ENCODE measurements at places on chromosomes 1 and 21. TPM values are rescaled to one million over a fixed set of nuclear protein-coding genes. Genes with fewer than 3 reads are reported as not detected.
A peak's percentile ranks its signal among the peaks of the same experiment; 100 is the strongest.

PTGER3 gene
- total RNA-seq, result 0.52 TPM

AGBL4 gene
- total RNA-seq, result 1.7 TPM

PLEKHA6 gene
- 18.1 TPM for total RNA-seq

TMEM125 gene
- 2.1 TPM for total RNA-seq

SLC26A9 gene
- total RNA-seq, result 35.4 TPM

SRRM1 gene
- total RNA-seq, result 50.5 TPM

GRCh38 chr1:107122225-107122624 lies 18.6 kb upstream of the NTNG1 start:
- DNase-seq, result no peak

- DNase-seq, result peak; percentile 58
These were observed 95.4 kb upstream of the KLHDC7A start for GRCh38 chr1:18385239-18385790.

GRCh38 chr1:1541956-1542765 lies 1.7 kb upstream of the TMEM240 start:
- DNase-seq, result no peak

- DNase-seq, result no peak
These were observed 1.2 kb downstream of the ATP2B4 start for GRCh38 chr1:203627851-203628200.

DNA sequence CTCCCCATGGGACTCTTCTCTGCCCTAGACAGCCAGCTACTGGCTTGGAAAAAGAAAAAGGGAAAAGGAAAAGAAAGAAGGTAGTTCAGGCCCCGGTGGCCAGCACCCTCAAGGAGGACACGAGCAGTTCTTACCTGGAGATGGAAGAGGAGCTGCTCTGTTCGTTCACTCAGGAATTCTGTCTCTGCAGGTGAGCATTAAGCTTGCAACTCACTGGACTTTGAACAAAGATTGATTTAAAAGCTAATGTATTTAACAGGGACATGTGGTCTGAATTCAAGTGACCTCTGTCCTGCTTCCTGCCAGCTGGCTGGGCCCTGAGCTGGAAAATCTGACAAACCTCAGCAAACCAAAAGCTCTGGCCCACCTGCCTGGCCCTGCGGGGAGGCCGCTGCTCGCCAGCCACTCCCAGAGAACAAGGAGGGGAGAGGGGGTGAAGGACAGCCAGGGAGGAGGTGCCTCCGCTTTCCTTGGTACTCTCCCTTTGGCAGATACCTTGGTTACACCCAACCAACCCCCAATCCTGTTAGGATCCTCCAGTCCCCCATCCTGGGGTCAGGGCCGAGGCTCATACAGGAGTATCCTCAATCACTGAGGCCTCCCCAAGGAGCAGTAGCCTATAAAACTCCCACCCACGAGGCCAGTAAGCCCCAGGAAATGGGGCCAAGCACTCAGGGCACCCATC lies at the start of gene PDZK1:
PDZK1 (minus strand) TSS at position 186 of the 685 bp plus-strand sequence. CDS start 19,347 bp downstream, outside the sequence.
- no peak for DNase-seq

- peak; percentile 56 for DNase-seq
These were observed 3.0 kb downstream of the MORC3 start for GRCh38 chr21:36323032-36323431.

DNA sequence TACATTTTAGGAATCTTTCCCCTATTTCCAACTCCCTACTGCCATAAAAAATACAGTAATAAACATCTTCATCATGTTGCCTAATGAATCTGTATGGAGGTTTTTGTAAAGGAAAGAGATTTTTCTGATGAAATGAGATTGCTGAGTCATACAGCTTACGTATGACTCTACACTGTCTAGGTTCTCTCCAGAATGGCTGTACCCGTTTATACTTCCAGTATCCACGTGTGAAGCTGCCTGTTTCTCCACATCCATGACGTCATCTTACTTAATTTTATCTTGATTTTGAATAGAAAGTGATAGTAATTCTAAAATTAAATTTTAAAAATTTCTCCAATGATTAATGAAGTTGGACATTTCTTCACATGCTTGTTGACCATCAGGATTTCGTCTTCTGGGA lies 103.7 kb downstream of the COQ8A start:
- DNase-seq, result no peak

- no peak for DNase-seq
These were observed 5.4 kb downstream of the VPS45 start for GRCh38 chr1:150072959-150073358.

DNA sequence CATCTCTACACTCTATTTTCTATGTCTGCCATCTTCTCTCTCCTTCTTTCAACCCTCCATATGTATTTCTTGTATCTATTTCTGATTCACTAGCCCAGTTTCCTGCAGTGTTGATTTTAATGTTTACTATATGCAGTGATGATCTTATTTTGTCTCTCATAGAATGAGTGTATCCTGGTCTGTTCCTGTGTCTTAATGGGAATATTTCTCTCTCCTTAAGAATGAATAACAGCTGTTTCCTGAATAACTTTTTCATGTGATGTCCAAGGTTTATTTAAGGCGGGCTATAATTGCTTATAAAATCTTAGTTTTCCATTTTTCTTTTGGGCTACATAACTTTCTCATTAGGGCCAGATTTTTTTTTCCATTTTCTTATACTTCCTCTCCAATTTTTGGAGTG lies 144.5 kb downstream of the C1orf21 start:
- no peak for DNase-seq

GRCh38 chr1:220952961-220953643 lies 73.9 kb downstream of the HLX start:
- DNase-seq, result no peak
